ENCODE measurements at places on chromosomes 12 and 14.

- no peak for DNase-seq
Measured at GRCh38 chr12:23722655-23723054, 226.8 kb downstream of the SOX5 start.

DNA sequence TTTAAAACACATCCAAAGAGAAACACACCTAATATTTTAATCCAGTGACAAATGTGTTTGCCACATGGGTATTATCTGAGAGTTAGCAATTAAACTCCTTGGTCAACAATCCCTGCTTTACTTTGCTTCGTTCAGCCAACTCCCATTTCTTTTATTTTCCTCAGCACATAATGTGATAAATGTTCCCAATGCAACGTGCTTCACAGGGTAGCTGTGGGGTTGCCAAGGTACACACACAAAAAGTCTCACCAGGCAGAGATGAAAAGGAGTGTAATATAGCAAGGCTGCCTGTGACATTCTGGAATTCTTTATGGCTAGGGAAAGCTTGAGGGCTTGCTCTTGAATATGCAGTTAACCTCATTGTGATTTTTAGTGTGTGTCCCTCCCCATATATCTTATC lies 208.0 kb upstream of the DIO2 start:
- no peak for DNase-seq

DNA sequence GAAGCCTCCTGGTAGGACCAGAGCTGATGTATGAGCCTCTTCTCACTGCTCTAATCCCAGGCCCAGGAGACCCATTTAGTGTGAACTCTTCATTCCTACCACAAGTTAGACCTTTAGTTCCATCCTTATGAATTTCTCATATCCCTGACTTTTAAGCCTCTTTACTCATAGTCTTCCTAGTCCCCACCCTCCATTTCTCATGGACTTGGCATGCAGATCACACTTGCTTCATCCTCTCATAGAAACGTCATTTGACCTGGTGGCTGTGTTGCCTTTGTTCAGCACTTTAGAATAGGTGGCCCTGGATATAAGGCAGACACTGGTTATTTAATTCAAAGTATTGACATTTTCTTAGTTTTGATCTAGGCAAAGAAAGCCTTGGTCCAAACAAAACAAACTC lies 99.5 kb downstream of the SLC16A7 start:
- DNase-seq = no peak

DNA sequence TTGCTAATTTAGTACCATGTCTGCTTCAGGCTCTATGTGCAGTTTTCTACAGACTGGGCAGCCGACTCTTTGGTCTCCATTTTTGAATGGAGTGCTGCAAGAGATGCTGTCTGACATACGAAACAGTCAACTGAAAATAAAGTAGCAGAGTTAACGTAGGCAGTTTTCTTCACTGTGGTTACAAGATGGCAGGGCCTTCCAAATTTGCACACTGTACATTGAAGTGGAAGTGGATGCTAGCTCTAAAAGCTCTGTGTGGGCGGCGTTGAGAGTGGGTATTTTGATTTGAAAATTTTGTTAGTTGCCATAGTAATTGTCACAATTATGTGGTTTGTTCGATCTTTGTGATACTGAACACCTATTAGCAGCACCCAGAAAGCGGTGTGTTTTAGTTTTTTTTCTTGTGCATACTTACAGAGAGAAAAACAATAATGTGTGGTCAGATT lies 154.9 kb upstream of the ATP2B1 start:
- DNase-seq = no peak

DNA sequence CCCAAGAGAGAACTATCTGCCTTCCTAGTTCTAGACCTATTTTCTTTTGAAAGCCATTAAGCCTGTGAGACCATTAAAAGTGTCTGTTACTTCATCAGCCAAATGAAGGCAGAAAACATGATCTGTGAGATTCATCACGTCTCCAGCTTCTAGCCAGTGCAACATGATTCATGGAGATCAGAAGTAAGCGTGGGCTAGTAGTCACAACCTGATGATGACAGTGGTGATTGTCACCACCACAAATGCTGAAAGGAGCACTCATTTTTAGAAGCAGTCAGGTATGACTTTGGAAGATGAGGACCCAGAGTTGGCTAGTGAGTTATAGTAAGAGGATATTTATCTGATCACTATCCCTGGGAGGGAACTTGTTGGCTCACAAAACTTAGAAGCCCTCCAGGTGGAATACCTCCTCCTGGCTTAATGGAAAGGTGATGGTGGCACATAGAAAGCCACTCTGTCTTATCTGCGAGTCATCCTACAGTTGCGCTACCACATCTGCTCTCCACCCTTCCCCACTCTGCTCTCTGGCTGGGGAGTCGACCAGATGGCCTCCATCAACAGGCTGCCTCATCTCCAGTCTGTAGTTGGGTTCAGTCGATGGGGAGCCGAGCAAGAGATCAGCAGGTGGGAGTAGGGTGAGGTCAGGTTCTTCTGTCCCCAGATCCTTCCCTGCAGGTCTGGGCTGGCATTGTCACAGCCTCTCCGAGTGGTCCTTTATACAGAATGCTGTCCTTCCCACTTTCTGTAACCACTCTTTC lies 317.6 kb upstream of the FKBP4 start:
- DNase-seq = no peak

DNA sequence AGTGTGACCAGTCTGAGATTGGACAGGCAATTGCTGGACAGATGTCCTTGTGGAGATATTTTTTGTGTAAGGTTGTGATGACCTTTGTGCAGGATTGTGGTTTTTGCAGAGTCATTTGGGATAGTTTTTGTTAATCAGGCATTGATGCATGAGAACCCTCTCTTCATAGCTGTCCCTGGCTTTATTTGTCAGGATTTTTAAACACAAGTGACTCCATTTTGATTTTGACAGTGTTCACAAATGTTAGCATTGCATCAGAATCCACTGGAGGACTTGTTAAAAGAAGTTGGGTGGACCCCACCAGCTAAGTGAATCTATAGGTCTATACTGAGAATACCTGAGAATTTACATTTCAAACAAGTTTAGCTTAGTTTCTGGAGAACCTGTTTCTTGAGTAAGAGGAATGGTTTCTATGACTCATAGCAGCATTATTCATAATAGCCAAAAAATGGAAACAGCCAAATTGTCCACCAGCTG lies 11.8 kb downstream of the FNTB start:
- DNase-seq = no peak

- no peak for DNase-seq
Measured at GRCh38 chr14:36510078-36510799, 9.8 kb downstream of the NKX2-1 start.

DNA sequence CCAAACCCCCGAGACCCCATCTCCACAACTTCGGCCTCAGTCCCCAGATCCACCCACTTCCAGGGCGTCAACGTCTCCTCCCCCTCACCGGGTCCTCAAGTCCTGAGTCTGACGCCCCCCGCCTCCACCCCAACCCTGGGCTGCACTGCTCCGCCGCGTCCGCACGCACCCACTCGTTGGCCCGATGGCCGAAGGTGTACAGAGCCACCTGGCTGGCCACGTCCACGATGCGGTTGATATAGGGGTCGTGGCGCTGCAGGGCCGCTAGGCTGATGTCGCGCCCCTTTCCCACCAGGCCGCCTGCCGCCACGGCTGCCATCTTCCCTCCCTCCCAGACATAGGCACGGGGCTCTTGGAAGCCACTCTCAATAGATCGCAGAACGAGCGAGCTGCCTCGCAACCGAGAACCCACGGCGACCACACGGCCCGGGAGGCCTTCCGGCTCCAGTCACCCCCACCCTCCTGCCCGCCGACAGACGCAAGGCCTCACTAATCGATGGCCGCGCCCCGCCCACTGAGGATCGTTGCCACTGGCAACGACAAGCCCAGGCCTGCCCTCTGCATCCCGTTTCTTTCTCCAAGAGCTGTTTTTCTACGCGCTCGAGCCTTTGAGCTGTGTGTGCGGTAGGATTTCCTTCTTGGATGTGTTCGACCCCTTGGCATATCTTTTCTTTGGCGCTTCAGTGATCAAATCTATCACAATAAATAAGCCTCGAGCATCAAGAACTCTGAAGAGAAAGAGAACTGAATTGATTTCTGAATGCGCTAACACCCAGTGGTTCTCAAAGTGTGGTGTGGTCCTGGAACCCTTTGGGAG lies at the start of gene DCP1B:
Gene DCP1B, minus strand, starts transcription at position 345 of the 817 bp plus-strand sequence. Its CDS starts 26 bp downstream, at position 319.
- DNase-seq = peak; percentile 97

DNA sequence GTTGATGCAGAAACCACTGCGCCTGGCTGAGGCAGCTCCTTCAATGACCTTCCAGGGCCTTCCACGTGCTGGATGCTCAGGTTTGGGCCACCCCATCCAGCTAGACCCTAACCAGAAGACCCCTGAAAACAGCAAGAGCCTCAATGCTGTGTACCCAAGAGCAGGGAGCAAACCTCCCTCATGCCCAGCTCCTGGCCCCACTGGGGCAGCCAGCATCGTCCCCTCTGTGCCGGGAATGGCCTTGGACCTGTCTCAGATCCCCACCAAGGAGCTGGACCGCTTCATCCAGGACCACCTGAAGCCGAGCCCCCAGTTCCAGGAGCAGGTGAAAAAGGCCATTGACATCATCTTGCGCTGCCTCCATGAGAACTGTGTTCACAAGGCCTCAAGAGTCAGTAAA lies 10.5 kb downstream of the OAS3 start:
- no peak for DNase-seq

- DNase-seq = no peak
Measured at GRCh38 chr14:64281805-64282204, 12.4 kb downstream of the ESR2 start.

DNA sequence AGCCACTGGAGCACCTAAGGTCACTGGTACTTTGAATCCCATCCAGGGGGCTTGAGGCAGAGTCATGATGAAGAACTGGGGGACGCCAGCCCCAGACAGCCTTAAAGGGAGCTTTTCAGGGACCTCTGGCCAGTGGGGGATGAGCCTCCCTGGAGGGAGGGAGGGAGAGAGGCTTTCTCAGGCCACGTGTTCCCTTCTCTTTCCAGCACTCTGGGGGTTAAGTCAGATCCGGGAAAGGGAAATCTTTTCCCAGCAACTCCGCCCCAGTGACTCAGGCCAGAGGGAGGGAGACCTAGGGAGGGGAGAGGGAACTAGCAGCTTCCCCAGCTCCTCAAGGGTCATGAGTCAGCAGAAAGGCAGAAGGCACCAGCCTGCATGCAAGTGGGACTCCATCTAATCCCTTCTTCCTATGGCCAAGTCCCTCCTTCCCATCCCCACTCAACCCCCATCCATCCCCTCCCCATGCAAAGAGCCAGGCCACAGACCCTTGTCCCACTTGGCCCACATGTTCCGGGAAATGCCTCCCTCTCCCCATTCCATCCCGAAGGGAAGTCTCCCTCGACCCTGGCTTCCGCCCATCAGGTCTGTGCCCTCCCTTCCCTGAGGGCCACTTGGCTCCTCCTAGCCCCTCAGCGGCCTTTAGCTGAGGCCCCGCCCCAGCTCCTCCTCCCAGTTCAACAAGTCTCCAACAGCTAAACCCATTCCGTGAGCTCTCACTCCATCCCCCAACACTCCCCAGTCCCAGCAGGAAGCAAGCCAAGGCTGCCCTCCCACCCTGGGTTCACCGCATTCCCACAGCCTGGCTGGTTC lies 5.6 kb downstream of the TNFRSF1A start:
- no peak for DNase-seq

DNA sequence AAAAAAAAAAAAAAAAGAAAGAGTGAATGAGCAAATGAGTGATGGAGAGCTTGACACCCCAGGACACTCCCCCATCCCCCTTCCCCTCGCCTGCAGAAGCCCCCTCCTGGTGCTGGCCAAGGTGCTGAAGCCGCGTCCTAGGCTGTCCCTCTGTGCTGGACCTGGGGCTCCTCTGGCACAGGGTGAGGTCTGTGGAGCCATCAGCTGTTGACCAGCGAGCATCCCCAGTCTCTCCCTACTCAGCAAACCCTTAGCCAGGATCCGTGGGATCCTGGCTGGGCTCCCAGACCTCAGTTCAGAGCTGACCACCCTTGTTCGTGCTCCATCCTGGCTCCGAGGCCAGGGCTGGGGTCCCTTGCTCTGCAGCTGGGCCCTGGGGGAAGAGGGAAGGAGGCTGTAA lies 5.4 kb upstream of the KIF26A start:
- DNase-seq = no peak

DNA sequence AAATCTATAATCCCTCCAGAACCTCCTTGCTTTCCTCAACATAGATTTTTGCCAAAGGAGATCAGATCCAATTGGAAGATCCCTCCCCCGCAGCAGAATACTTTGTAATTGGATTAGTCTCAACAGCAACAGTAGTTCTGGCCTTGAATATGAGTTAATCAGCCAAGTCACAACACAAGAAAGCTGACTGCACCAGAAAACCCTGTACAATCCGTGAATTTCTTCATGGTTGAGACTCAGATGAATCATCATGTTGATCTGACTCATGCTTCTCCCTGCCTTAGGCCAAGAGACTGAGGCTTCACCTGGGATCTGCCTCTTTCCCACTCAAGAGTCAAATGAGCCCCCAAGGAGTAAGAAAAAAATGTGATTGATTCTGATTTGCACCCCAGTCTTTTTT lies 3.0 kb upstream of the METTL17 start:
- DNase-seq = no peak

- no peak for DNase-seq
Measured at GRCh38 chr12:104792570-104792969, 165.5 kb downstream of the SLC41A2 start.

DNA sequence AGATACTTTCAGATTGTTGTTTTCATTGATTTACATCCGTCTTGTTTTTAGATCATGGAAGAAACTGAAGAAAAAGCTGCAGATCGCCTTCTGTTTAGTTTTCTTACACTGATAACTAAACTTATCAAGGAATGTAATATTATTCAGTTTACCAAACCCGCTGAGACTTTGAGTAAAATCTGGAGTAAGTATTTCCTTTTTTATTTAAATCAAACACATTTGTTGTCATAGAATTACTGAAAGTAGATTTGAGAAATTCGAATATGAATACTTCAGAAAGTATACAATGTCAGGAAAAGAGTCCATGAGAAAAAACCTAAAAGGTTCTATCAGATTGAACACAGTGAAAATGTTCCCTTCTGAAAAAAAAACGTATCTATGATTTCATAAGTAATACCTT lies 32.0 kb downstream of the ARL1 start:
- DNase-seq = no peak

GRCh38 chr12:70756118-70756517 lies 118.9 kb upstream of the PTPRB start:
- no peak for DNase-seq

- no peak for DNase-seq
Measured at GRCh38 chr12:130981911-130982310, 28.2 kb downstream of the ADGRD1 start.

DNA sequence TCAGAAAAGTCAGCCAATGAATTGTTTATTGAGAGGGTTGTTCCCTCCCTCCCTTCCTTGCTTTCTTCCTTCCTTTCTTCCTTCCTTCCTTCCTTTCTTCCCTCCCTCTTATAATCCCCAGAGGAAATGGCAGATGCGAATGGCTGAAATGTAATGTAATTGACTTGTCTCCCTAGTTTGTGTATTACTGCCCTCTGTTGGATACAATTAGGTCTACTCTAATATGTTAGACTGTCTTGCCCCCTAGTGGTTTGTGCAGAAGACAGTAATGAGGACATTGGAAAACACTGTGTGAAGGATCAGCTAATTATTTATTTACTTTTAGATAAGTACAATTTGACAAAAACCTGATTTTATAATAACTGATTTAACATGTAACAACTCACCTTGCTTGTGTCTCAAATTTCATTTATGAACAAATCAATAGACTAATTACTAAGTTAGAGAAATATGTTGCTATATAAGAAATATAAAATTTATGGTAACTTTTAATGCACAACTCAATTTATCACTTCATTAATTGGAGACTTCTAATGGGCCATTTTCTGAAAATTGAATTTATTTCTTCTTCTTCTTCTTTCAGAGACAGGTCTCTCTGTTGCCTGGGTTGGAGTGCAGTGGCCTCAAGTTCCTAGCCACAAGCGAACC lies 229.8 kb upstream of the LRIG3 start:
- peak; percentile 60 for DNase-seq

- no peak for DNase-seq
Measured at GRCh38 chr14:85602345-85602744, 72.4 kb downstream of the FLRT2 start.

GRCh38 chr12:113482334-113482733 lies 10.7 kb upstream of the LHX5 start:
- no peak for DNase-seq

Data from D341Med (cell line).